ENCODE measurements at places on chromosomes 16 and 17.
A peak's percentile ranks its signal among the peaks of the same experiment; 100 is the strongest.

- peak; percentile 47 for DNase-seq
Observed at GRCh38 chr16:69150146-69150865, 17.9 kb downstream of the UTP4 start.

DNA sequence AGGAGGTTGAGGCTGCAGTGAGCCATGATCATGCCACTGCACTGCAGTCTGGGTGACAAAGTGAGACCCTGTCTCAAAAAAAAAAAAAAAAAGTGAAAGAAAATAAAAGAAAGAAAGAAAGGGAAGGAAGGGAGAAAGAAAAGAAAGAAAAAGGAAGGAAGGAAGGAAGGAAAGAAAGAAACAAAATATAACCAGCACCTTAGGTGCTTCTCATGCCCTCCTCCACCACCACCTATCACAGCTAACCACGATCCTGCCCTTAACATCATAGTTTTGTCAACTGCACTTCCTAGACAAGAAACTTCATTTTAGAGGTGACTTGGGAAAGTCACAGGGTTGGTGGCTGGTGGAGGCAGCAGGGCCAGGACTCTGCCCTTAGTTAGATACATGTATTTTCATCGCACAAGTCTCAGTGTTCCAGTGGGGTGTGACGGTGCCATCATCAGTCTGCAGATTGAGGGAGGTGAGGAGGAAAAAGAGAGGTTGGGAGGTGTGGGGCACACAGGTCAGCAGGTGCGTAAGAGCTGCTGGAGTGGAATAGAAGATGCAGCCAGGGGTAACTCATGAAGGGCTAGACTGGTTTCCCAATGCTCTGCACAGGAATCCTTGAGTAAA is 10.0 kb downstream of the SUPT4H1 start:
- no peak for DNase-seq

- no peak for DNase-seq
Observed at GRCh38 chr17:31736855-31737625, 122.0 kb downstream of the COPRS start.

DNA sequence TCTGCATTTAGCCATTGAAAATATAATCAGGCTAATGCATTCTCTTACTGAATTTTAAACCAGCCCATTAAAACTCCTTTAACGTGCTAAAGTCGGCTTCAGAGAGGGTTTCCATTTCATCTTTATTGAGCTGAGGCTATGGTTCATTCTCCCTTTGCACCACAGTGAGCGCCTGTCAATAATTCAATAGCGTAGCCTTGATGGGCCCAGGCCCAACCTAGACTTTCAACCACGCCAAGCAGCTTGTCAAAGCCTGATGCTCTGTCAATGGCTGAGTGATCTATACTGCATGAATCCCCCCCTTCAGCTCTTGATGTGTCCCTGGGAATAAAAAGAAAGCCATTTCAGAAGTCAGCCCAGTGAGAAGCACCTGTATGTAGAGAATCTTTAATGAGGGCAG is 106.0 kb downstream of the RBFOX1 start:
- no peak for DNase-seq

GRCh38 chr17:20273741-20274500 is 193.4 kb downstream of the LGALS9B start:
- DNase-seq: no peak

DNA sequence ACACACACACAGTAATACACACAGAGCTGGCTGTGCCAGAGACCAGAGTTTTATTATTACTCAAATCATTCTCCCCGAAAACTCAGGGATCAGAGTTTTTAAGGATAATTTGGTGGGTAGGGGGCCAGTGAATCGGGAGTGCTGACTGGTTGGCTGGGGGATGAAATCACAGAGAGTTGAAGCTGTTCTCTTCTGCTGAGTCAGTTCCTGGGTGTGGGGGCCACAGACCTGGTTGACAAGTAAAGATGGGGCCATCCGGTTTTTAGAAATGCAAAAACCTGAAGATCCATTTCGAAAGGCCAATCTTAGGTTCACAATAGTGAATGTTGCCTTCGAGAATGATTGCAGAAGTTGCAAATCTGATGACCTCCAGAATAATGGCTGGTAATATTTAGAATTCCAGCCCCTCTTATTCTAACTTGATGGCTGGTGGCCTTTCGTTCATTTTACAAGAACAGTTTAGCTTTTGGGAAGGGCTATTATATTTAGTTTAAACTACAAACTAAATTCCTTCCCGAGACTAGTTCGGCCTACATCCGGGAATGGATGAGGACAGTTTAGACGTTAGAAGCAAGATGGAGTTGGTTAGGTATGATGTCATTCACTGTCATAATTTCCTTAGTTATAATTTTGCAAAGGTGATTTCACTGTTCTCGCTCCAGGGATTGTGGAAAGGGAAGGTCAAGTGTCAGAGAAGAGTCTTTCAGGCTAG is 123.2 kb downstream of the KCNJ18 start:
- DNase-seq: no peak

DNA sequence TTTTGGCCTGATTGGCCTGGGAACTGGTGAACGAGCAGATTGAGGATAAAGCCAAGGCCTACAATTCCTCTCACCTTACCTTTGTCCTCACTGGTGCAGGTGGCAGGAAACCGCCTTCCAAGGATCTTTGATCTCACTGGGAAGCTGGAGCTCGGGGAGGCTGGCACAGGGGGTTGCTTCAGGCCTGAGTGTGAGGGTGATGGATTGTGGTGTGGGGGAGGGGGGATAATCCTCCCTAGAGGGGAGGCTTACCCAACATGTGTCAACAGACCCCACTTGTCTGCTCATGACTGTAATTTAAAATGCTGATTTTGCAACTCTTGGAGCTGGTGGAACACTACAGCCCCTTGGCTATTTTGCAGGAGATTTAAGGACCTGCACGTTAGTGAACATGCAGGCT is 4.5 kb upstream of the RMI2 start:
- no peak for DNase-seq

DNA sequence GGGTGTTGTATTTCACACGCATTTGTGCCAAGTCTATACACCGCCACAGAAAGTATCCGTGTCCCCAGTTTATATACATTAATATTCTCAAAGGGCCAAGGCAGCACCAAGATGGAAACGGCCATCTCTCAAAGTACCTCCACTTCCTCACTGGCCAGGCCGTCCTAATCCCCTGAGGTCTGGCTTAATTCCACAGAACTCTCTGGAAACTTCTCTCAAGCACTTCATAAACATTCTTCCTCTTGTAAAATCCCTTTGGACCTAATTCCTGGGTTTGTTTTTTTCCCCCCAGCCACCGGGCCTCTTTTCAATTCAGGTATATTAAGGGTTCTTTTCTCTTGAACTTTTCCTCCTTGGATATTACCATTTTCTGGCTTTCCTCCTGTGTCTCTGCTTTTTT is 5.1 kb upstream of the ERN1 start:
- no peak for DNase-seq

GRCh38 chr17:17523001-17523730 is 27.0 kb upstream of the RASD1 start:
- DNase-seq: no peak

DNA sequence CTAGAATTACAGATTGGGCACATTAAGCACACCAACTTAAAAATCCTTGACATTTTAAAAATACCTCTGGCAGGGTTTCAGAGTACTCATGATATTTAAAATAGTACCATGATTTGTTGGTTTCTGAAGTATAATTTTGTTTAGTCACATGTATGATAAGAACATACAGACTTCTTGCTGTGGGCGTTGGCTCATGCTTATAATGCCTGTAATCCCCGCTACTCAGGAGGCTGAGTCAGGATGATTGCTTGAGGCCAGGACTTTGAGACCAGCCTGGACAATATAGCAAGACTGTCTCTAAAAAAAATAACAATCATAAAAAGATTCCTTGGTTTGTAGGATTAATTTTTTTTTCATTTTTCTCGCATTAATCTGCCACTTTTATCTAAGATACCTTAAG is 78.5 kb downstream of the NOS2 start:
- DNase-seq: no peak

- no peak for DNase-seq
Observed at GRCh38 chr17:17605083-17605728, 13.7 kb upstream of the PEMT start.

DNA sequence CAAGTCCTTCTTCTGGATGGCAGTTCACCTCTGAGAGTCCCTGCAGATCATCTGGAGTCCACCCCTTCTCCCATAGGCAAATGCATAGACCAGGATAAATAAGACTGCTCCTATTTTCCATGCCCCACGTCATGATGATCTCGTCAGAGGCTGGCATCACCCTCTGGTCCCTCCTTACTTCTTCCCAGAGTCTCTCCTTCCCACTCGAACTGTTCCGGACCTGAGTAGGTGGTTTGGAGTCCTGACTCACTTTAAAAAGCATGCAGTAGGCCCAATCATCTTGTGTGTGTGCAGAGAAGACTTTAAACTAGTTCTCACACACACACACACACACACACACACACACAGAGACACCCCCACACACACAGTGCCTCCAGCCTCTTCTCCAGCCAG is 72.0 kb downstream of the SOX9 start:
- DNase-seq: no peak

GRCh38 chr16:81946206-81946605 is 65.1 kb downstream of the SDR42E1 start:
- no peak for DNase-seq

- DNase-seq: peak; percentile 36
Observed at GRCh38 chr16:24822542-24822941, 23.2 kb upstream of the SLC5A11 start.

DNA sequence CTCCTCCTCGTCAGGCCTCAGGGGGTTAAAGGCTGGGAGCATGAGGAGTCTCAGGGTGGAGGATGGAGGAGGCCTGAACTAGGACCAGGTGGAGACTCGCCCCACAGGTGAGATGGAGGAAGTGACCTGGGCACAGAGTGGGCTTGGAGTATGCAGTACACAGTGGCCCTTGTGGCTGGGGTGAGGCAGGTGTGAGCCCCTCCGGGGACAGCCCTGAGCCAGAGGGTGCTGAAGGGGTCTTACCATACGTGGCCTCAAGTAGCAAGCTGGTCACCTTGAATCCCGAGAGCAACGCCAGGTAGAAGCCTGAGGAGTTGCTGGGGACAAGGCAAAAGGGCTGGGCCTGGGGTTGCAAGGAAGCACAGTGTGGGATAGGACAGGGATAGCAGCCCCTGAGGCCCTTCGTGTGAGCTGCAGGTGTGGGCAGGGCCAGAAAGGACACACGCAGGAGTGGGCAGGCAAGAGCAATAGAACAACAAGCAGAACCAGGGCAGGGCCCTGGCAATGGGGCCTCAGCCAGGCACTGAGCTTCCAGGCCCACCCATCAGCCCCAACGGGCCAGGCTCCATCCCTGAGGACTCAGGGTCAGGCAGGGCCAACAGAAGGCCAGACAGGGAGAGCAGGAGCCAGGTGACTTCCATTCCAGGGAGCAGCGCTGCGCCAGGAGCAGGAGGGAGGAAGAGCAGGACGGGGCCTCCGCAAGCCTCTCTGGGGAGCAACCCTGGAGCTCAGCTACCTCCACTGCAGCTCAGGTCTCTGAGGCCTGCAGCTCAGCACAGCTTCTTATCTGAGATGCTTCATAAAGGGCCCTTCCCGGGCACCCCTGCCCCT is 64.2 kb upstream of the TNRC6C start:
- no peak for DNase-seq

- no peak for DNase-seq
Observed at GRCh38 chr16:57646388-57647039, 18.1 kb downstream of the ADGRG1 start.

DNA sequence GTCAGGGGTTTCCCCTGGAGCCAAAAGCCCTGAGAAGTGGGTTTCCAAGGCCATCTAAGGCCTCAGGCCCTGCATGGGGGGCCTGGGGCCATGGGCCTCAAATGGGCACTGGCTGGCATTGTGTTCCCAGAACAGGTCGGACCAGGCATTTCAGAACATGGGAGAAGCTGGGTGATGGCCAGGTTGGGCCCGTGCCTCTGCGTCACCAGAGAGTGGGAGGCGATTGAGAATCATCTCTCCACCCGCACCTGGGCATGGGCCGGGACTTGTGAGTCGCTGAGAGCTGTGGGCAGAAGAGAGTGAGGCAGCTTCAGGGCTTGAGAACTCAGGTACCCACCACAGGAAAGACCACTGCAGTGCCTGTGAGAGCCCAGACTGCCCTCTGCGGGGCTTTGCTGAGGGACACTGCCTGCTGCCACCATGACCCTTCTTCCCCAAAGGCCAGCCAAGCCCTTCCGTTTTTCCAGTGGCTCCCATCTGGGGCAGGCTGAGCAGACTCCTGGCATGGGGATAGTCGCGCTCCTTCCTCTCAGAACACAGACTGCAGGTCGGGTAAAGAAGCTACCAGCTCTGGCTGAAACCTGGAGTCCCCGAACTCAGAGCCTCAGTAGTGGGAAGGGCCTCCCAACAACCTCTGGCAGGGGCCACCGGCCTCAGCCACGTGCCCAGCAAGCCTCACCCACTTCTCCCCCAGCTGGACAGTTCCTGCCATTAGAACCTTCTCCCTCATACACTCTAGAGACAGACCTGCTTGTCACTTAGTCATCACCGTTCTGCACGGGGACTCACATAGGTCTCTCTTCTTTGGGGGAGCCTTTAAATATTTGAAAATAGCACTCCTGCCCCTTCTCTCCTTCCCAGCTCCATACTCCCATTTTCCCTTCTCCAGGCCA is 1.6 kb downstream of the RAB11FIP4 start:
- DNase-seq: peak; percentile 78

DNA sequence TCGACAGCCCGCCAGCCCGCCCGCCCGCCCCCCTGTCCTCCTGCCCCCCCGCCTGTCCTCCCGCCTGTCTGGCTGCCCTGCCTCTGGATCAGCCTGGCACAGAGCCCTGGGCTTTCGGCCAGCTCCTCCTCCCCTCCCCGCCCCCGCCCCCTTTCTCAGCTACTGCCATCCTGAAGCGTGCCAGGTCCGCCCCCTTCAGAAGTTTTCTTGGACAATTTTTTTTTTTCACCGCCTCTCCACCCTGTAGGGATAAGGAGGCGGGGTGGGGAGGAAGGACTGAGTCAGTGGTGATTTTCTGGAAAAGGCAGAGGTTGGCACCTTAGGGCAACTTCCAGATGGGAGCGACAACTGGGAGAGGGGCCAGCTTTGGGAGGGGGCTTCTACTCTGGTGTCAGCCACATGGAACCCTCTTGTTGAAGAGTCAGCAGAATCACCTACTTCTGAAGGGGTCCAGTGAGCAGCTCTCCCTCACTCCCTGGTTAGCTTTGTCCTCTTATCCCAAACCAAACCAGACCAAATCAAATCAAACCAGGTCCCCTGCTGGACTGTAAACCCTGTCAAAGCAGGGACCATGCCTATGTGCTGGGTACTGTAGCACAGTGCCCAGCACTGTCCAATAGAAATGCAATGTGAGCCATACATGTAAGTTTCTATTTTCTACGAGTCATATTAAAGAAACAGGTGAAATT is 19.7 kb downstream of the IGF2BP1 start:
- no peak for DNase-seq

DNA sequence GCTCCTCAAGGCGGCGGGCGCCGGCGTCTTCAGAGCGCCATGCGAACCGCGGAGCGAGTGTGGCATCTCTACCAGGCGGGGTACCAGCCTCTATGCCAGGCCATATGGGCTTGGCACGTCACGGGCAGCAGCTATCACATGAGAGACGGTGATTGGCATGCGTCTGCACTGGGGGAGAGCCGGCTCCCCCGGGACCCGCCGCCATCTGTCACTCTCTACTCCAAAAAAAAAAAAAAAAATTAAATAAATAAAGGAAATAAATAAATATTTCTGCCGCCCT is at the start of gene NEUROD2:
Gene NEUROD2, minus strand, starts transcription at position 70 of the 280 bp plus-strand sequence. CDS start 1,321 bp downstream, outside the sequence.
- DNase-seq: peak; percentile 93

GRCh38 chr17:60600490-60601446 is 775 bp downstream of the PPM1D start:
- peak; percentile 66 for DNase-seq

Measured in cerebellum (tissue), 4 donors.